ENCODE measurements at places on chromosomes 13 and 19.

- no peak for DNase-seq
Observed at GRCh38 chr13:110572778-110573118, 11.2 kb upstream of the RAB20 start.

DNA sequence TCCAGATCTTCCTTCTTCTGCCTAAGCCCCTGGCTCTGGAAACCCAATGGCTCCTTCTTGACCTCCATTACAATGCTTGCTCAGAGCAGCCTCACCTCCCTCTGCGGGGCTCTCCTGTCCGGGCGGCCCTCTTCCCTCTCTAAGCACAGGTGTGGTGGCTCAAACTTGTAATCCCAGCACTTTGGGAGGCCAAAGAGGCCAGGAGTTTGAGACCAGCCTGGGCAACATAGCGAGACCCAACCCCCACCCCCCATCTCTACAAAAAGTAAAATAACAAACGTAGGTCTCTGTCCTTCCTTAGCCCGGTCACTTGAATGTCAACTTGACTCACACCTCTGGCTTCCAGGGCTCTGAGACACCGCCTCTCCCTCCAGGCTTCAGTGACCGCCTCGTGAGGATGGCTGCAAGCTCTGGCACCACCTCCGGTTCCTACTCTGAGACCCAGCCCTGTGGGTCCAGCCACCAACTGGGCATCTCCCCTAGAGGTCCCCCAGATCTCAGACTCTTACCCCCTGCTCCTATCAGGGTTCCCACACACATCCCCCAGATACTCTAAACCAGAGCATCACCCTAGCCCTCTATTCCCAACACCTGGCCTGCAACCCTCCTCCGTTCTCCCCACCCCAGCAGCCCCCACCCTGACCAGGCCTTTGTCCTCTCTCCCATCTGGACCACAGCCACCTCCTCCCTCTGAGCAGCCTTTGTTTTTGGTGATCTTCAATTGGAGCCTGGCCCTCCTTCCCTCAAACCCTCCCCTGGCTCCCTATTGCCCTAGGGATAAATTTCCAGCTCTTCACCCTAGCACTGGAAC, 4.7 kb upstream of the TLE2 start:
- DNase-seq = no peak

GRCh38 chr19:31408460-31409124, 59.4 kb upstream of the TSHZ3 start:
- DNase-seq = no peak

- no peak for DNase-seq
Observed at GRCh38 chr19:9456018-9456689, 20.8 kb upstream of the ZNF266 start.

DNA sequence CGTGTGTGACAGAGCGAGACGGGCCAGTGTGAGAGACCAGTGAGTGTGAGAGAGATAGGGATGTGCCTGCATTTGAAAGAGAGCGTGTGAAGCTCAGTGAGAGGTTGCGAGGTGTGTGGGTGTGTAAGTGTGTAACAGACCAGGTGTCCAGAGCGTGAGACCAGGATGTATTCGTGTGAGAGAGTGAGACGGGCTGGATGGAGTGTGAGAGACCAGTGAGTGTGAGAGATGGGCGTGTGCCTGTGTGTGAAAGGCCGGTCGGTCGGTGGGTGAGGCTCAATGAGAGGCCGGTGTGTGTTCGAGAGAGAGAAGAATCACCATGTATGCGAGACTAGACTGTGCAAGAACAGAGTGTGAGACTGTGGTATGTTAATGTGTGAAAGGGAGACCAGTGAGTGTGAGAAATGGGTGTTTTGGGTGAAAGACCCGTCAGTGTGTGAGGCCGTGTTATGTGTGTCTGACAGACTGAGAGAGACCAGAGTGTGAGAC, 679 bp downstream of the ZNF471 start:
- DNase-seq = no peak

Data from activated CD8-positive, alpha-beta T cell treated with anti-CD3 and anti-CD28 coated beads for 36 hours (primary cell).